ENCODE measurements at places on chromosomes 7 and 10. TPM values are rescaled to one million over a fixed set of nuclear protein-coding genes. Genes with fewer than 3 reads are reported as not detected.

Gene HMX2
- polyA plus RNA-seq, result 0.14 TPM

Gene GPR15LG
- polyA plus RNA-seq, result not detected

Gene UCMA
- polyA plus RNA-seq, result not detected

Gene ABCA13
- not detected for polyA plus RNA-seq

Gene TWIST1
- not detected for polyA plus RNA-seq

Gene ZNF804B
- polyA plus RNA-seq, result not detected

Gene PRTFDC1
- polyA plus RNA-seq, result 0.13 TPM

Gene PIK3AP1
- 0.46 TPM for polyA plus RNA-seq

Gene MYH16
- polyA plus RNA-seq, result not detected

Gene CYP3A4
- polyA plus RNA-seq, result not detected

Gene NXPH1
- polyA plus RNA-seq, result not detected

Gene VAX1
- not detected for polyA plus RNA-seq

Gene NEBL
- not detected for polyA plus RNA-seq

Gene BUD23
- 126 TPM for polyA plus RNA-seq

Gene STAMBPL1
- polyA plus RNA-seq, result 12.5 TPM
